Stimulated activated naive CD4-positive, alpha-beta T cell treated with Interleukin-2 at 50 U/mL for 16 hours (primary cell): ENCODE measurements at places on chromosomes 13 and 19.

DNA sequence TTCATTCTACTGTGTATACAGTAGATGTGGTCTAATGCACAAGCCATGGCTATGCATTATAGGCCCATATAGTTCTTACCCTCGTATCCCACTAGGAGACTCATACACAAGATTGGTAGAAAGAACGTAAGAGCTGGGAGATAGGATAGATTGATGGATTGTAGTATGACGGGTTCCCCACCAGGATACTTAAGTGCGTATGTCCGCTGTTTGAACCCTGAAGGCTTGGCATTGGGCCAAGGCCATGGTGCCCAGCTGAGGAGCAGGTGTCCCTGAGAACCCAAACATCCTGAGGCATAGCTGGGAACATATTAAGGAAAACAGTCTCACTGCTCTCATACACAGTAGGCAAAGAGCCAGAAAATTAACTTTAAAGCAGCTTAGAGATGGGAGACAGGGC is 617.5 kb upstream of the KLF12 start:
- no peak for DNase-seq

- no peak for DNase-seq
These were observed 67.6 kb upstream of the C13orf46 start for GRCh38 chr13:114041493-114041892.

DNA sequence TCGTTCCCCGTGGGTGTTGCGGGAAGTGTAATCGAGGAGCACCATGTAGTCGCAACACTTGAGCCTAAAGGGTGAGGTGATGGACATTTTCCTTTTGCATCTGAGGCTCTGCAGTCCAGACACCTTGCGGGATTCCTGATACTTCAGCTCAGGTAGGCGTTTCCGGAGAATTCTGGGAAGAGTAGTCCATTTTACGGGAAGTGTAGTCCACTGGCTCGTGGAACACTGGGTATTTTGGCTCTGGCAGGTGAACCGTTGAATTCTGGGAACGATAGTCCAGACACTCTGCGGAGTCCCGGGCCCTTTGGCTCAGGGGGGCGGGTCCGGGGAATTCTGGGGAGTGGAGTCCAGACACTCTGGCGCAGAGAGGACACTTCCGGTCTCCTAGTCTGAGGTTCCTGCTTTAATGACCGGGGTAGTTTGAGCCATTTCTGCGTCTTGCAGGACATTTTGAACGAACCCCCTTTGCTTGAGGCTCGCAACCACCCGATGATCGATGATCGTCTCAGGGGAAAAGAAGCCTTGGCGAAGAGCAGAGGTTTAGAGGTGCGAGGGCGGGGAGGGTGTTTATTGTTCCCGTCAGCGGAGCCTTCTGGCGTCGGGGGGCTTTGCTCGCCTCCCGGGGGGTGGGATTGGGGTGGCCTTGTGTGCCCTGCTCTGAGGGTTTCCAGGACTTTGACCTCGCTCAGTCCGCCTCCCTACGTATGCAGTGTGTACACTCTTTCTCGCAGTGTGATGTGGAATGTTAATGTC is at the start of gene ZNF223:
TSS of gene ZNF223 (plus strand) at position 387 of the 753 bp plus-strand sequence. CDS start 3,141 bp downstream, outside the sequence.
- DNase-seq = peak; percentile 65

DNA sequence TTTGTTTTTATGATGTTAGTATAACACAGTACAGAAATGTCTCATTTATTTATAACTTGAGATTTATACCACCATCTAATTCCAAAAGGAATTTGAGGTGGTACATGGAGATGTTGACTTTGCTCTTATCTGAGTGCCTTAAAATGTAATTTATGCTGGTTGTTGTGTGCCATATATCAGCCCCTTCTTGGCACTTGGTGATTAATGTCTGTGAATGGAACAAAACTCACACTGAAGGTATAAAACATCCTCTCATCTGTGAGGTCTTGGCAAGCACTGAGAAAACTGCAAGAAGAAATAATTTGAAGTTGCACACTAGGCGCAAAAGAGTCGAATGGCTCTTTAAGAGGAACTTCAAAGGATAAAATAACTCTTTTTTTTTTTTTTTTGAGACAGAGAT is 240.4 kb downstream of the B3GLCT start:
- no peak for DNase-seq

- DNase-seq = no peak
These were observed 1.0 kb upstream of the BCAM start for GRCh38 chr19:44807652-44808462.

DNA sequence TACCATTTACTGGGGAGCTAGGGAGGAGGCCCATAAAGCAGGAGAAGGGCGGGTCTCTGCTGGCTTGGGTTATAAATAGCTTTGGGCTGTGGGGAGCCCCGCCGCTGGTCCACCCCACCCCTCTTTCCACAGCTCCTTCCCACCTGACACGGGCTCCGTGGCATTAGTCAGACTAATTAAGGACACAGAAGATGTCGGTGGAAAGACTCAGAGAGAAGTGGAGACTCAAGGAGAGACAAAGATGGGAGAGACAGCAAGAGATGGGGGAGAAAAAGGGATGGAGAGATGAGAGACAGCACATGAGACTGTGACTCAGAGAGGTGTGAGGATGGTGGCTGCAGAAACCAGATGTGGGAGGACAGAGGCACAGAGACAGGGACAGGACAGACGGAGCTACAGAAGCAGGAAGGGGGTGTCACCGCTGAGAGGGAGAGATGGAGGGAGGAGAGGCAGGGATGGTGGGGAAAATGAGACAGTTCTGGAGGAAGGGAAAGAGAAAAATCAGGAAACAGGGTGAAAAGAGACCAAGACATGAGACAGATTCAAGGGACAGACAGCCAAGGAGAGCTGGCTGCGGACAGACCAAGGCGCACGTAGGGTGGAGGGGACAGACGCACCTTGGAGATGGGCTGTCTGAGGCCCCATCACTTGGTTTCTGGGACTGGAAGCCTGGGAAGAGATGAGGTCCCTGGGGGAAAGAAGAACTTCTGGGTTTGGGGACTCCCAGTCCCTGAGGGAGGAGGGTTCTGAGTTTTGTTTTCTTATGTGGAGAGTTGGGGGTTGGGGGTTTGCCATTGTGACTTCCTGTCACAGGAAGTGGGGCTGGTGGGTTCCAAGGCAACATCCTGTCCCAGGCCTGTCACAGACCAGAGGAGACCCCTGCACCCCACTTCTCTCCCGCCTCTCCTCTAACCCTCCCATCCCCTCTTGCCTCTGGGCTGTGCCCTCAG is 4.1 kb downstream of the ARHGEF1 start:
- peak; percentile 56 for DNase-seq

GRCh38 chr13:74870865-74871264 is 611.1 kb downstream of the TBC1D4 start:
- DNase-seq = no peak

GRCh38 chr13:109209526-109209925 is 576.9 kb downstream of the IRS2 start:
- no peak for DNase-seq

- DNase-seq = peak; percentile 29
These were observed 15.0 kb upstream of the EMC10 start for GRCh38 chr19:50461066-50461875.

- DNase-seq = no peak
These were observed 19.8 kb upstream of the CEACAM4 start for GRCh38 chr19:41646589-41647204.

DNA sequence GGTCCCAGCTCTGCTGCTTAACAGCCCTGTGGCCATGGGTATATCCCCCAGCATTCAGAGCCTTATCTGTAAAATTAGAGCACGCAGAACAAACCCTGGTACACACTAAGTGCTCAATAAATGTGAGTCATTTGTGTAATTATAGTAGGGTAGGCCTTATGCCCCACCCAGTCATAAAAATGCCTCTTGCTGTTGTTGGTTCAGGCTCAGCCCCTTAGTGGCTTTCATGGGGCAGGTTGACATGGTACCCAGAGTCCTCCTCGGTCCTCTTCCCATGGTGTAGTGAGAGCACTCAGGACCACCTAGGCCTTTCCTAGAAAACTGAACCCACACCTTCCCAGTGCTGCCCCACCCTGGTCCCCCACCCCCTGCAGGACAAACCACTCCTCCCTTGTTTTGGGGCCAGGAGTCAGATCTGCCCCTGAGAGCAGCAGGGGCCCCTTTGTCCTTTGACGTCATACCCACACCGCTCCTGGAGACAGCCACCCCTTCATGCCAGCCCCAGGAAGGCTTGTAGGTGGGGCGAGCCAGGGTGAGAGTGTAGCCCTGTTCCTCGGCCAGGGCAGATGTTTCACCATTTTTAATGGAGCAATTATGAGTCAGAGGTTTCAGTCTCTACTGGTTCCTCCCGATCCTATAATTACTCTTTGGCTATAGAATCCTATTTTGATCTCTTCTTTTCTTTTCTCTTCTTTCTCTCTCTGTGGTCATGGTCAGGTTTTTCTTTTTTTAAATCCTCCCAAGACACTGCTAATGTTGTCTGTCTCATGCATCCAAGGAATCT is 36.8 kb downstream of the ACTN4 start:
- DNase-seq = no peak

DNA sequence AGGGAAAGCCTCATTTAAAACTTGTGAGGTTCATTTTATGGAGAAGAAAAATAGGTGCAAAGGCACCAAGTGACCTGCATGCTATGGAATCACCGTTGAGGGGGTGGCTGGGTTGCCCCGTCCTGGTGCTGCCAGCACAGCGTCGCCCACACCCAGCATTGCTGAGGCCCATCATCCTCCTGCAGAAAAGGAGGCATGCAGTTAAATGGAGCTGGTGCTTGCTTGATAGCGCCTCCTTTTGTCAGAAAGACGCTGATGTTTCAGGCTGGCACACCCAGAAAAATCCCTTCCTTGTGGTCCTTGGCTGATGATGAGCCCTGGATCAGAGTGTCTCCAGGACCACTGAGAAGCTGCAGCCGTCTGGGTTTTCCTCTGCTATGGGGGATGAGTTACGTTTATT is 36.9 kb downstream of the DHRS12 start:
- no peak for DNase-seq
